ENCODE measurements at places on chromosomes 1 and 21. TPM values are rescaled to one million over a fixed set of nuclear protein-coding genes. Genes with fewer than 3 reads are reported as not detected.

DNA sequence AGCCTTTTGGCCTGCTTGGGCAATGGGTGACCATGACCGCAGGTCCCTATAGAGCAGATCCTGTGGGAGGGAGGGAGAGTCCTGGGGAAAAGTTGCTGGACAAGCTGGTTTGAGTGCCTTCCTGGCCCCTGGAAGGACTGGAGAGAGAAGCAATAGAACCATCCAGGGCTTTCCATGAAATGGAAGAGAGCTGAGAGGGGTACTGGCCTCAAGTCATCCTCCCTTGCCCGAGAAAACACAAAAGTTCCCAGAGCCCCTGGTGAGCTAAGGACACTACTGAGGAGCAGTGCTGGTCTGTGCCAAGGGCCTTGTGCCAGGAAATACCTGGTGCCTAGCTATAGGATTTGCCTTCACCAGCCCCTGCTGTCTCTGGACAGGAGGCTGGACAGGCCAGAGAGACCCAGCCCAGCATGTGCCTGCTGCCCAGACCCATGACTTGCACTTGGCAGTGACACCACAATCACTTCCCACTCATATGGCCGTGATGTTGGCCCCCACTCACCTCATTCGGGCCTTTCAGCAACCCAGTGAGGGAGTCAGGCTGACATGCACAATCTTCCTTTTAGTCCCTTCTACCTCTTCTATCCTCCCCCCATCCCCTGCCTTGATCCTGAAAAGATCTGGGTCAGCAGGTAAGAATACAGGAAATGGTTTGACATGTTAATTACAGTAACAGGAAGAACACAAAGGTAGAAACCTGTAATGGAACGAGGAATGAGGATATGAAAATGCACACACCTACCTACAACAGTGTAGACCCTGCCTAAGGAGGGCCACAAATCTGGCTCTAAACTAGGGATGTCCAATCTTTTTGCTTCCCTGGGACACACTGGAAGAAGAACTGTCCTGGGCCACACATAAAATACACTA lies 7.0 kb downstream of the SH3BP5L start:
- DNase-seq = no peak
- no peak overlapping the region for H3K4me3 ChIP-seq
- H3K36me3 ChIP-seq = peaks cover 23% of the 10 kb centered on the region
- no peaks in the 10 kb centered on the region for H3K27me3 ChIP-seq
- peaks cover 2% of the 10 kb centered on the region for H3K4me1 ChIP-seq
- H3K27ac ChIP-seq = no peak overlapping the region

DNA sequence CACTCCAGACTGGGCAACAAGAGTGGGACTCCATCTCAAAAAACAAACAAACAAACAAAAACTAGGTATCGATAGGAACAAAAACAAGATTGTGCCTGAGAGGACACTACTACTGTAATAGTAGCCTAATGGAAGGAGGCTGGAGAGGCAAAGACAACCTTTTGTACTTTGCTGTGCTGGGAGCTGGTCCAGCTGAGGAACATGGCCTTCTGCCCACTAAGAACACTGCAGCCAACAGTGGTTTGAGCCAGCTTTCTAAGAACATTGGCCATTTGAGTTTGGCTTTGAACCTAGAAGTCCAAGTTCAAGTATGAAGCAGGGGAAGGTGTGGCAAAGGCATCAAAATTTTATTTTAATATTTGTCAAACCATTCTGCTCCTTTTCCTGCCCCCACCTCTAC lies 22.7 kb upstream of the RGS8 start:
- no peaks in the 10 kb centered on the region for H3K36me3 ChIP-seq
- no peak for DNase-seq
- H3K4me1 ChIP-seq = no peaks in the 10 kb centered on the region
- H3K27me3 ChIP-seq = no peaks in the 10 kb centered on the region

DNA sequence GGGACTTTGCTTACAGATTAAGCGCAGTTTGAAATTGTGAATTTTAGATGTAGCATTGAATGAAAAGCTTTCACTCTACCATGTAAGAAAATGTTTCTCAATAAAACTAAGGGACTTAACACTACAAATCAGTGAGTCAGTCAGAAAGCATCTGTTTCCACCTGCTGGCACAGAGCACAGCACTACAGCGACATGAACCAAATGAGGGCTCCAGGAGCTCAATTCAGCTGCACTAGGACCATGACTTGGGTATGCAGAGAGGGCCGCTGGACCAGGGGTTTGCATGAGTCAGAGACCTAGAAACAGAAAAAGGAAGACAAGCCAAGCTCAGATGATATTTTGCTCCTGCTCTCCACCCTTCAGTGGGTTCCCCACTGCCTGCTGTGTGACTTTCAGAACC lies 5.2 kb downstream of the SUSD4 start:
- H3K36me3 ChIP-seq = no peaks in the 10 kb centered on the region
- no peak for DNase-seq
- H3K27me3 ChIP-seq = no peaks in the 10 kb centered on the region

GRCh38 chr21:45403825-45404729 lies 888 bp upstream of the COL18A1 start:
- no peaks in the 10 kb centered on the region for H3K27me3 ChIP-seq
- H3K36me3 ChIP-seq = no peaks in the 10 kb centered on the region
- no peaks in the 10 kb centered on the region for H3K4me1 ChIP-seq
- peak overlapping the region; percentile 47 for H3K4me3 ChIP-seq

GRCh38 chr1:60273185-60273584 lies 199.6 kb upstream of the C1orf87 start:
- no peaks in the 10 kb centered on the region for H3K27me3 ChIP-seq
- no peaks in the 10 kb centered on the region for H3K4me1 ChIP-seq
- H3K27ac ChIP-seq = no peak overlapping the region
- no peak overlapping the region for H3K4me3 ChIP-seq

- H3K36me3 ChIP-seq = peaks cover 8% of the 10 kb centered on the region
- no peak overlapping the region for H3K4me3 ChIP-seq
- no peaks in the 10 kb centered on the region for H3K4me1 ChIP-seq
- no peak overlapping the region for H3K27ac ChIP-seq
- DNase-seq = no peak
Measured at GRCh38 chr1:32082022-32082421, 9.3 kb downstream of the TMEM39B start.

GRCh38 chr1:114075546-114076242 lies 78.0 kb downstream of the SYT6 start:
- H3K4me1 ChIP-seq = no peaks in the 10 kb centered on the region
- no peak overlapping the region for H3K4me3 ChIP-seq
- no peak overlapping the region for H3K27ac ChIP-seq
- no peaks in the 10 kb centered on the region for H3K27me3 ChIP-seq
- DNase-seq = no peak
- H3K36me3 ChIP-seq = no peaks in the 10 kb centered on the region

DNA sequence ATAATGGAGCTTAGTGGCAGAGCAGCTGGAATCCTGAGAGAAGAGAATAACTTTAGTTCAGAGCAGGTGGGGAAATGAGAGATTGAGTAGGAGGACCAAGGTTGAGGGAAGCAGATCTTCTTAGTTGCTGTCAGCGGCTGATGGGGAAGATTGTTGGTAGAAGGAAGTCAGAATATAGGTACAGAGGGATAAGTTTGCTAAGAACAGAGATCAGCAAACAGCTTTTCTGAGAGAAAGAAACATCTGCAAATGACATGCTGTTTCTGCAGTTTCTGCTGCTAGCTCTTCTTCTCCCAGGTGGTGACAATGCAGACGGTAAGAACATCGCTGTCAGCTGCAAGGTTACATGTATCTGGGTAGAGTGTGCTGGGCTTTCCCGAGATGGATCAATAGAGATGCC lies at the start of gene CD1C:
CD1C (plus strand) TSS at position 113 of the 400 bp plus-strand sequence; CDS start at position 255, 142 bp downstream.
- H3K27me3 ChIP-seq = no peaks in the 10 kb centered on the region
- H3K4me1 ChIP-seq = no peaks in the 10 kb centered on the region
- H3K27ac ChIP-seq = no peak within 1 kb of the TSS

GRCh38 chr1:45304311-45305081 lies 22.2 kb upstream of the HPDL start:
- peak overlapping the region; percentile 93 for H3K27ac ChIP-seq
- H3K27me3 ChIP-seq = no peaks in the 10 kb centered on the region
- H3K36me3 ChIP-seq = no peaks in the 10 kb centered on the region
- DNase-seq = peak; percentile 51
- H3K4me1 ChIP-seq = no peaks in the 10 kb centered on the region

DNA sequence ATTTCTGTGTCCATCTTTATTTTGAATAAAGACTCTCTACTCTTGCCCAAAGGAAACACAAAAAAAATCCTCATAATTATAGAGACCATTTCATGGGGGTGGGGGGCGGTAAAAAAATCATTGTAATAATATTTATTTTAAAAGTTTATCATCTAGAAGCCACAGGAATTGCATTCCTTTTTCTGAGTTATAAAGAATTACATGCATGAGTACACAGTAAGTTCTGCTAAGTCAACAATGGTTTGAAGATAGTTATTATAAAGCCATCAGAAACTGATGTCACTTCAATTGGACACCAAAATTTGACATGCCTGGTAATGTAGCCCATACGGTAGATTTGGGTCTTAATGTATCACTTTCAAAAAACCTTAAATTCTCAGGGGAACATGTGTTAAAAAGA lies 478.1 kb upstream of the NR5A2 start:
- no peaks in the 10 kb centered on the region for H3K4me1 ChIP-seq
- no peak overlapping the region for H3K27ac ChIP-seq
- no peak overlapping the region for H3K4me3 ChIP-seq
- no peak for DNase-seq

- no peaks in the 10 kb centered on the region for H3K27me3 ChIP-seq
- no peaks in the 10 kb centered on the region for H3K4me1 ChIP-seq
- H3K36me3 ChIP-seq = no peaks in the 10 kb centered on the region
- no peak overlapping the region for H3K4me3 ChIP-seq
Measured at GRCh38 chr1:59697150-59697800, 117.5 kb upstream of the HOOK1 start.

GRCh38 chr1:236018885-236019453 lies 45.9 kb downstream of the NID1 start:
- peaks cover 6% of the 10 kb centered on the region for H3K4me1 ChIP-seq
- peaks cover 18% of the 10 kb centered on the region for H3K36me3 ChIP-seq
- peak overlapping the region; percentile 54 for H3K27ac ChIP-seq
- H3K27me3 ChIP-seq = no peaks in the 10 kb centered on the region
- peak; percentile 91 for DNase-seq
- H3K4me3 ChIP-seq = no peak overlapping the region

- no peaks in the 10 kb centered on the region for H3K36me3 ChIP-seq
- H3K27me3 ChIP-seq = no peaks in the 10 kb centered on the region
- H3K27ac ChIP-seq = no peak overlapping the region
- no peaks in the 10 kb centered on the region for H3K4me1 ChIP-seq
Measured at GRCh38 chr1:25053576-25054250, 123.6 kb upstream of the RUNX3 start.

DNA sequence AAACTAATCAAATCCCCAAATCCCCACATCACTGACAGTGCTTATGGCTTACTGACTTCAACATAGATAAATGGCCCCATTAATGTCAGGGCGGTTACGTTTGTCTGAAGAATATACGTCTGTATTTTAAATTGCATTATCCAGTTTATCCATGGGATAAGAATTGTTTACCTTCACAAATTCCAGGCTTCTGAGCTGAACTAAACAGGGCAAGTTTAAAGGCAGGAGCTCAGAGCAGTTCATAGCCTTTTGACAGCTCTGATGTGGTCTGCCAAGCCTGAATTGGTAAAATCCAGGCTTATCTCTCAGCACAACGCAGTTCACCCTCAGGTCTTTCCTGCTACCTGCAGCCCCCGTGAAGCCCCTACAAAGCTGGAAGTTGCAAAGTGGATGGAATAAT lies 79.5 kb upstream of the GREM2 start:
- no peak for DNase-seq
- no peaks in the 10 kb centered on the region for H3K4me1 ChIP-seq
- H3K27ac ChIP-seq = no peak overlapping the region
- no peak overlapping the region for H3K4me3 ChIP-seq
- no peaks in the 10 kb centered on the region for H3K36me3 ChIP-seq

DNA sequence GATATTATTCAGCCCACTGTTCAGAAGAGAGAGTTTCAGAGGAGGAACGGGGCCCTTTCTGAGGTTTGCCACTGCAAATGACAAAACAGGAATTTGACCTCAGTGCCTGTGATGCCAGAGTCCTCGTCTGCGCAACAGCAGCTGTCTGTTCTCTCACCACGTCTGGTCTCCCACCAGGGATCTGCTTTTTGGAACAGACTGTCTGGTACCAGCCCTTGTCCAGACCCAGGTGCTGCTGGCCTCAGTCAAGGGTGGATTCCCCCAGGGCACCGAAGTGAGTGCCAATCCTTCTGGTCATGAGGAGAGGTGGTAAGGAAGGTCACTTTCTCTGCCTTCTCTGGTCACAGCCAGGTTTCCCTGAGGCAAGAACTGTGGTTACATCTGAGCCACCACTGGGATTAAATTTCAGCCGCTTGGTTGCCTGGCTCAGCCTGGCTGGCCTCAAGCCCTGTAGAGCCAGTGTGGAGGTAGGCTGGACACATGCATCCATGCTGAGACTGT lies 2.3 kb upstream of the BCAN start:
- peaks cover 10% of the 10 kb centered on the region for H3K27me3 ChIP-seq
- H3K36me3 ChIP-seq = no peaks in the 10 kb centered on the region
- H3K4me1 ChIP-seq = no peaks in the 10 kb centered on the region
- no peak for DNase-seq

GRCh38 chr21:38492007-38492406 lies 6.3 kb downstream of the ERG start:
- no peak overlapping the region for H3K4me3 ChIP-seq
- no peaks in the 10 kb centered on the region for H3K36me3 ChIP-seq
- H3K4me1 ChIP-seq = no peaks in the 10 kb centered on the region
- H3K27me3 ChIP-seq = no peaks in the 10 kb centered on the region

DNA sequence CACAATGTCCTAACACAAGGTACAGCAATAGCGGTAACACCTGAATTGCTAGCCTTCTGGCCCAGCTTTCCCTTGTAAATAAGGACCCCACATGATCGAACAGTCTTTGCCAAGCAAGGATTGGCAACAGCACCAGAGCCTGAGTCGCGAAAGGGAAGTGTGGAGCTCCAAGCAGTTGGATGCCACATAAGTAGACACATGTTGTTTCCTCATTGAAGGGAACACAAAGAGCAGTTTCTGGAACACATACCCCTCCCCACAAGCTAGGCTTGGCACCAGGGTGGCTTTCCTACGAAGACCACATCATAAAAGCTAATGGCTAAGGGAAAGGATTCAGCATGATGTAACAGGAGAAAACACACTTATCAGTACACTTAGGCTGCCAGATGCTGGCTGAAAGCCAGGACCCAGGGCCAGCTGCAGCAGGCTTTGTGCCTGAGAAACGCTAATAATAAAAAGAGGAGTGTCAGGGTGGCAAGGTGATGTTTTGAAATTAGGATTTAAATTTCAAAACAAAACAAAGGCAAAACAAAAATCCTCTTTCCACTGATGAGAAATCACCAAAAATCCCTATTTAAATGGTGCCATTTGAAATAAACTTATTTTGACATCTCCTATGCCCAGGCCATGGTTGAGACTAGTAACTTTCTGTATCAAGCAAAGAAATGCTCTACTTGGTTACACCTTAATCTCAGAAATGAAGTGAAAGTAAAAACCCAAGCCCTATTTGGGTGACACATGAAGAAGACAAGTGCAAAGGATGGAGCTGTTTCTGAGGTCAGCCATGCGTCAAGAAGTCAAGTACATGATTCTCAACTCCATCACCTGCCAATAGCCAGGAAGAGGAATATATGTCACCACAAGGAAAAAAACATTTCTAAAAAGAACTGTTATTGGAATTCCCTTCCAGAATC lies 11.9 kb upstream of the CPLANE2 start:
- peaks cover 20% of the 10 kb centered on the region for H3K36me3 ChIP-seq
- peaks cover 12% of the 10 kb centered on the region for H3K4me1 ChIP-seq
- H3K27me3 ChIP-seq = no peaks in the 10 kb centered on the region
- no peak overlapping the region for H3K4me3 ChIP-seq
- DNase-seq = no peak

RXFP4 gene
- not detected for total RNA-seq

CFHR2 gene
- not detected for total RNA-seq

AMY1C gene
- total RNA-seq = not detected

MPL gene
- 0.25 TPM for total RNA-seq

CHODL gene
- 2.0 TPM for total RNA-seq

PLK3 gene
- 24.3 TPM for total RNA-seq

GABPA gene
- total RNA-seq = 22.5 TPM

KRTAP19-3 gene
- not detected for total RNA-seq

KDM5B gene
- 55.5 TPM for total RNA-seq

Measured in kidney (tissue), 22 donors.